Fibroblast of the conjunctiva (primary cell): ENCODE measurements at places on chromosomes 12 and 14.

GRCh38 chr14:88189417-88190191 lies 133.5 kb downstream of the KCNK10 start:
- DNase-seq, result peak; percentile 81

DNA sequence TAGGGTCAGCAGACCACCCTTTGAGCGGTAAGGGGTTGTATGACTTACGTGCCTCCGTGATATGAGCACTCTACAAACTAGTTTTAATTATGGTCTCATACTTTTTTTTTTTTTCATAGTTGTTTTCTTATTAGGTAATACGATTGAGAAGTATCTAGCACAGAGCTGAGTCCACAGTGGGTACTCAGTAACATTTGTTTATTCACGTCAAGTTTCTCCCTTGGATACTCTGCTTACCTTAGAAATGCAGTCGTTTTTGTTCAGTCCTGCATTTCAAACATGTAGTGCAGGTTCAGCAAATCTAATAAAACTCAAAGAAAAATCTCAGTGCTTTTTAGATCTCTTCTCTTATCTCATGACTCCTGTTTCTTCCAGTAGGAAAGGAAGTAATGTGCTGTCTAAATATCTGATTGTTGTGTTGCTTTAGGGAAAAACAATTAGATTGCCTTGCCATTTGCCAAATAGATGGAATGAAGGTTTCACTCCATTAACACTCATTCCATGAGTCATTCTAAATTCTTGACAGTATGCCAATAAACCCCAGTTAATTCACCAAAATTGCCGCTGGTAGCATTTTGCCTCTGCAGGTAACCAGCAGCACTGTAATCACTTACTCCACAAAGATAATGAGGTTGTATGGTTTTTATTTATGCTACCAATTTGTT lies 118.9 kb downstream of the PTCSC3 start:
- no peak for DNase-seq

- DNase-seq, result no peak
Measured at GRCh38 chr12:106434526-106434925, 77.0 kb downstream of the POLR3B start.

DNA sequence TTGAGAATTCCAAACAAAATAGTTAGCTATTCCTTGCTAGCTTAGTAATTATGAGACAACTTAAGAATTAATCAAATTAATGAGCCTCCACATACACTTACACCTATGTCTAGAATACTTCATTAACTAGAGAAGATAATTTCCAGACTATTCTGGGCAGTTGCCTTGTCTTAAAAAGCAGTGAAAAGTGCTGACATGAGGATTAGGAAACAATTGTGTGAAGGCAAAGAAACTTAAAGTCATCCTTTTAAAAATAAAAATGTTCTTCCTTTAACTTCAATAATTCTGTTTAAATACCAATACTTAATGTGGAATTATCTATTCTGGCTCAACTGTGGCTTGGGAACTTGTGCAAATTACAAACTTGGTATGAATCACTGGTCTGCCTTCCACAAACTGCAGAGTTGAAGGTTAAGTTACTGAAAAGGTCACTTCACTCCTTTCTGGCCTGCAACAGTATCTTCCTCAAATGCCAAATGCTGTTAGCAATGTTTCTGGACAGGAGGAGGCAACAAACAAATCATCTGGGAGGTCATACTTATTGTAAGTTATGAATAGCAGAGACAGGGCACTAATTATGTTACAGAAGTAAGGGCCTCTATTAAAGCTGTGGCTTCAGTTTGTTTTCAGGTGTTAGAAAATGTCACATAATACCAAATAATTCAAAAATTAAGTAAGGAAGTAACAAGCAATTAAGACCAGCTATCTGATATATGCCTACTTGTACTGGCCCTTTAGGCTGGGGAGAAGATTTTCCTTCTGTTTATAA lies 19.2 kb downstream of the PPTC7 start:
- peak; percentile 56 for DNase-seq

GRCh38 chr12:120132863-120133385 lies 16.4 kb upstream of the RAB35 start:
- no peak for DNase-seq
